ENCODE measurements at places on chromosomes 2 and 18.

GRCh38 chr2:173750353-173750801 lies 214.8 kb downstream of the SP3 start:
- no peak overlapping the region for H3K4me3 ChIP-seq
- H3K4me1 ChIP-seq: peaks cover 6% of the 10 kb centered on the region
- H3K27ac ChIP-seq: no peak overlapping the region

- no peak overlapping the region for H3K27ac ChIP-seq
- H3K4me3 ChIP-seq: no peak overlapping the region
- no peaks in the 10 kb centered on the region for H3K4me1 ChIP-seq
- no peaks in the 10 kb centered on the region for H3K27me3 ChIP-seq
- no peak for DNase-seq
Observed at GRCh38 chr2:85430752-85431569, 12.4 kb downstream of the SH2D6 start.

DNA sequence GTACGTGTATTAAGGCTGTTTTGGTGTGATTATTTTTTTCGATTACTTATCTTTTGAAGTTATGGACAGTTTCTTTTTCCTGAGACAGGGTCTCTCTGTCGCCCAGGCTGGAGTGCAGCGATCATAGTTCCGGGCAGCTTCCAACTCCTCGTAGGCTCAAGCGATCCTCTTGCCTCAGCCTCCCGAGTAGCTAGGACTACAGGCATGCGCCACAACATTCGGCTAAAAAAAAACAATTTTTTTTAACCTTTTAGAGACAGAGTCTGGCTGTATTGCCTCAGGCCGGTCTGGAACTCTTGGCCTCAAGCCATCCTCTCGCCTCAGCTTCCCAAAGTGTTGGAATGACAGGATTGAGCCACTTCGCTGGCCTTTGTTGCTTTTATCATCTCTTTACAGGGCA lies 945 bp downstream of the HAT1 start:
- no peaks in the 10 kb centered on the region for H3K36me3 ChIP-seq
- H3K27me3 ChIP-seq: no peaks in the 10 kb centered on the region
- no peaks in the 10 kb centered on the region for H3K4me1 ChIP-seq
- H3K4me3 ChIP-seq: peak overlapping the region; percentile 95

DNA sequence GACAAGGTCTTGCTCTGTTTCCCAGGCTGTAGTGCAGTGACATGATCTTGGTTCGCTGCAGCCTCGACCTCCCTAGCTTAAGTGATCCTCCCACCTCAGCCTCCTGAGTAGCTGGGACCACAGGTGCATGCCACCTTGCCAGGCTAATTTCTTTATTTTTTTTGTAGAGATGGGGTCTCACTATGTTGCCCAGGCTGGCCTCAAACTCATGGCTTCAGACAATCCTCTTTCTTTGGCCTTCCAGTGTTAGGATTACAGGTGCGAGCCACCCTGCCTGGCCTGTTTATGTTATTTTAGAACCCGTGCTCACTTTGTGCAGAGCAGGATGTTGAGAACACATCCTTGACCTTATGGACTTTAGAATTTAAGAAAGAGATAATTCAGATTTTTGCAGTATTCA lies 17.4 kb downstream of the FAM117B start:
- H3K4me1 ChIP-seq: no peaks in the 10 kb centered on the region
- no peak for DNase-seq
- no peaks in the 10 kb centered on the region for H3K36me3 ChIP-seq
- H3K4me3 ChIP-seq: no peak overlapping the region

DNA sequence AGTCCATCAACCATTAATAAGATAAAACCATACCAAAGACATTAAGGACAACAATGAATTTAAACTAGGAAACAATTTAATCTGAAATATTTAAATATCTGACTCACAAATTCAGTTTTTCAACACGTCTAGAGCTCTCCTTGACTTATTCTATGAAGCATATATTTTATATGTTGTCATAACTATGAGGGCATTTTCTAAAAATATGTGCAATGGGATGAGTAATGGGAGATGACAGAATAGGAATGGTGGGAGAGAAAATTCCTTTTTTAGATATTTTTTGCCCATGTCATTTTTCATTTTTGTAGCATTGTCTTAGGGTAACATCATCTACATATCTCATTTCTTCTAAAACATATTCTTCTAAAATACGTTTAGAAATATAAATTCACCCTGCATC lies 79.2 kb upstream of the CDH2 start:
- no peak overlapping the region for H3K27ac ChIP-seq
- H3K4me3 ChIP-seq: no peak overlapping the region
- no peaks in the 10 kb centered on the region for H3K4me1 ChIP-seq
- no peaks in the 10 kb centered on the region for H3K27me3 ChIP-seq
- no peaks in the 10 kb centered on the region for H3K36me3 ChIP-seq
- DNase-seq: no peak
